Naive thymus-derived CD8-positive, alpha-beta T cell (primary cell): ENCODE measurements at places on chromosomes 6 and 20. TPM values are rescaled to one million over a fixed set of nuclear protein-coding genes. Genes with fewer than 3 reads are reported as not detected.
A peak's percentile ranks its signal among the peaks of the same experiment; 100 is the strongest.

DNA sequence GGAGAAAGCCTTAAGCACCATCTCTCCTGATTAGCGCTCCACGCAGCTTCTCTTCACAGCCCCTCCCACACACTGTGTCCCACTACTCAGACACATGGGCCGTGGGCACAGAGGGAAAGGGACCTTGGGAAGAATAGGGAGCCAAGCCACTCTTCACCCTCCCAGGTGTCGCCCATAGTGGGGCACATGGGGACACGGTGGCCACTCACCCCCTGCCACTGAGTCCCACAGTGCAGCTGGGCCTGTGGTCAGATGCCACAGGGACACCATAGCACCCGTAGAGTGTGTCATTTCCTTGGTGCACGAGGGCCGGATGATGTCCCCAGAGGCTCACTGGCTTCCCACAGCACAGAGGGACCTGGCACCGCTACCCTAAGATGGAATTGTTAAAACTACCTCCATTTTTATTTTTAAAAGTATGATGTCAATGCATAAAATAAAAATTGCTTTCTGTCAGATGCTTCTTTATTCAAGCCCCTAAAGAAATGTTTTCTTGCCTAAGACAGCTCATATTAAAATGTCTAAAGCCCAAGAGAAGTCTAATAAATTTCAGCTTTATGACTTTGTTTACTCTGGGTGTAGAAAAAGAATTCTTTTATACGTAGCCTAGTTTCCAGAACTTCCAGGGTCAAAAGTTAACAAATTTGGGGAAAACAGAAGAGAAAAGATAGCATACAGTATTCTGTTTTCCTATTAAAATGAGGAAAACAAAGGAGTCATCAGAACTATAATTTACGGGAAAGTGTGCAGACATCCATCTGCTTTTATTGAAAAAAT lies 191.0 kb upstream of the SNX9 start:
- no peak for DNase-seq
- H3K27ac ChIP-seq = no peak overlapping the region
- no peak overlapping the region for H3K4me3 ChIP-seq
- no peaks in the 10 kb centered on the region for H3K36me3 ChIP-seq
- peaks cover 2% of the 10 kb centered on the region for H3K4me1 ChIP-seq

The GPX5 gene
- total RNA-seq = not detected

GRCh38 chr6:80170433-80170832 lies 64.0 kb downstream of the BCKDHB start:
- H3K4me1 ChIP-seq = no peaks in the 10 kb centered on the region
- H3K36me3 ChIP-seq = peaks cover 10% of the 10 kb centered on the region
- H3K27me3 ChIP-seq = no peaks in the 10 kb centered on the region
- no peak for DNase-seq

DNA sequence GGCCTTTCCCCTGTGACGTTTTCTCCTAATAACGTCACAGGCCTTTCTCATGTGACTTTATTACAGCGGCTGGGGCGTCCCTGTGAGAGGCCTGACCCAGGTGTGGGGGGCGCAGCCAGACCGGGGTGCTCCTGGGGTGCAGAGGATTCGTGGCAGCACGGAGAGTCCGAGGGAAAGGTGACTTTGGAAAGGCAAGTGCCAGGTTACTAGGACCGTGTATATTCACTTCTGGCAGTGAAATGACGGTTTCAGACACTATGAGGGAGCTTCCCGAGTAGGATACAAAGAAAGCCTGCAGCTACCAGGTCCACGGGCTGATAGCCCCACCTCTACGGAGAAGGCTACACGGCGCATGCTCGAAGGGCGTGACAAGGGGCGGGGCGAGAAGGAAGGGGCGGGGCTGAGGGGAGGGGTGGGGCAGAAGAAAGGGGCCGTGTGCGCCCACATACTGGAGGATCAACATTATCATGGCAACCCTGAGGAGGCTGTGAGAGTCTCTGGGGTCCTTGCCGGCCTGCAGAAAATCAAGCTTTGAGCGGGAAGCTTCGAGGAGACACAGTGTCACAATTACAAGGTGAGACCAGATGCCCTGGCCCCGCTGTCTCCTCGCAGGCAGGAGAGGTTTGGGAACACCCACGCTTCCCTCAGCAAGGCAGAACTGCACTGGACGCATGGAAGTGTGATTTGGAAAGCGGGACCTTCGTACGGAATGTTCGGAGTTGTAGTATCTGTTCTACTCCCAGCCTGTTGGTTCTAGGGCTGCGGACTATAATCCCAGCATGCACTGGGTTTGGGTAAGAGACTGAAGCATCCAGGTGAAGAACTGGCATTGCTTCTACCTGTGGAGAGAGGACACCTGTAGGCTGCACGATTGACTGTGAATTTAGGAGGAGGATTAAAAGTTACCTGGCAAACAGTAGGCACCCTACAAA lies 54.4 kb upstream of the ZNF337 start:
- no peaks in the 10 kb centered on the region for H3K36me3 ChIP-seq
- peak overlapping the region; percentile 86 for H3K4me3 ChIP-seq
- H3K27me3 ChIP-seq = no peaks in the 10 kb centered on the region
- peak; percentile 40 for DNase-seq

- no peaks in the 10 kb centered on the region for H3K4me1 ChIP-seq
- no peak for DNase-seq
- H3K4me3 ChIP-seq = no peak overlapping the region
- H3K36me3 ChIP-seq = no peaks in the 10 kb centered on the region
- no peaks in the 10 kb centered on the region for H3K27me3 ChIP-seq
- no peak overlapping the region for H3K27ac ChIP-seq
Observed at GRCh38 chr6:78400076-78400475, 467.3 kb upstream of the IRAK1BP1 start.

- no peaks in the 10 kb centered on the region for H3K4me1 ChIP-seq
- H3K36me3 ChIP-seq = no peaks in the 10 kb centered on the region
- H3K27ac ChIP-seq = no peak overlapping the region
- no peak overlapping the region for H3K4me3 ChIP-seq
- DNase-seq = no peak
- H3K27me3 ChIP-seq = peaks cover 1% of the 10 kb centered on the region
Observed at GRCh38 chr6:68716620-68717019, 81.5 kb downstream of the ADGRB3 start.

The ZNF165 gene
- total RNA-seq = 1.0 TPM

The LY6G6D gene
- not detected for total RNA-seq

DNA sequence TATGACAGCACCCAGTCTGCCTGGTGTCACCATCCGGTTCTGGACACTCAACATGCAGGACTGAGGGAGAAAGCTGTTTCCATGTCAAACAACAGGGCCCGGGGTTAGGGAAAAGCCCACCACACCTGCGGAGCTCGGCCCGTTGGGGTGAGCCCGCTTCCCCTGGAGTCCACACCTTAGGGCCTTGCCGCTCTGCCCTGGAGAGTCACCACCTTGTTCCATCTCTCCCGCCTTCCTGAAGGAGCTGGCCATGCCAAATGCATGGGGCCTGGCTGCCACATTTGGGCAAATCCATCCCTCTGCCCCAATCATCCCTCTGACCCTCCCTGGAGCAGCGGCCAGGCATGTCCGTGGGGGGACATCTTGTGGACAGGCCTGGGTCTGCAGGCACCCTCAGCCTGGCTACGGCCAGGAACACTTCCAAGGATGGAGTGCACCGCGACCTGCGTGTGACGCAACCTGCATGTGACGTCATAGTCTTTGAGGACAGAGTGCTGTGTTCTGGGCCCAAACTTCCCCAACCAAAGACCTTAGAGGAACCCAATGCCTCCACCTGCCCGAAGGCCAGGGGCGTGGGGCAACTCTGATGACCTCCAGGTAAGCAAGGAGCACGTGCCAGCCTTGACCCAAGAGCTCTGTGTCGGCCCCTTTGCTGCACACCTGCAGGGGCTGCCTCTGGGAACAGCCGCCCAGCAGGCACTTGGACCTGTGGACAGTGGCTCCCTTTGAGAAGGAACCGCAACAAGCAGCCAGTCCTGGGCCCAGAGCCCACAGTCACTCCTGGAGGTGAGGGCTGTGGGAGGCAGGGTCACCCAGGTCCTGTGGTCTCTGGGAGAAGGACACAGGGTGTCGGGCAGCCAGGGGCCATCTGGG lies 1.7 kb downstream of the CABLES2 start:
- H3K36me3 ChIP-seq = no peaks in the 10 kb centered on the region
- peaks cover 29% of the 10 kb centered on the region for H3K4me1 ChIP-seq
- peak overlapping the region; percentile 79 for H3K27ac ChIP-seq
- peak overlapping the region; percentile 68 for H3K4me3 ChIP-seq

- H3K27me3 ChIP-seq = peaks cover 32% of the 10 kb centered on the region
- no peak overlapping the region for H3K27ac ChIP-seq
- no peak overlapping the region for H3K4me3 ChIP-seq
- H3K36me3 ChIP-seq = no peaks in the 10 kb centered on the region
- no peaks in the 10 kb centered on the region for H3K4me1 ChIP-seq
- no peak for DNase-seq
Observed at GRCh38 chr6:35181933-35182612, 31.7 kb upstream of the SCUBE3 start.
